ENCODE measurements at places on chromosomes 1 and 21. TPM values are rescaled to one million over a fixed set of nuclear protein-coding genes. Genes with fewer than 3 reads are reported as not detected.

SYCP1 gene
- total RNA-seq = not detected

P3H1 gene
- total RNA-seq = 7.0 TPM

CHODL gene
- total RNA-seq = not detected

ECM1 gene
- total RNA-seq = 1.5 TPM

CA14 gene
- total RNA-seq = 3.8 TPM

MTARC1 gene
- 2.9 TPM for total RNA-seq

ATP1A4 gene
- 0.07 TPM for total RNA-seq

YBEY gene
- total RNA-seq = 18.9 TPM

AKT3 gene
- 16.0 TPM for total RNA-seq

SPATA45 gene
- total RNA-seq = not detected

ANGPTL7 gene
- total RNA-seq = 2.7 TPM

WARS2 gene
- 5.8 TPM for total RNA-seq

IL12RB2 gene
- total RNA-seq = 14.0 TPM

KRTAP19-1 gene
- not detected for total RNA-seq

RGS16 gene
- 0.41 TPM for total RNA-seq

GATAD2B gene
- 22.0 TPM for total RNA-seq

SCMH1 gene
- total RNA-seq = 29.4 TPM

NES gene
- total RNA-seq = 14.7 TPM

FAM177B gene
- not detected for total RNA-seq

ZCCHC17 gene
- 18.8 TPM for total RNA-seq

KRTAP6-1 gene
- not detected for total RNA-seq

FALEC gene
- not detected for total RNA-seq

NOS1AP gene
- 0.25 TPM for total RNA-seq

THAP3 gene
- total RNA-seq = 20.8 TPM

NBPF20 gene
- total RNA-seq = 0.20 TPM

IVL gene
- not detected for total RNA-seq

FMO1 gene
- total RNA-seq = not detected

KCNK2 gene
- total RNA-seq = 1.3 TPM

KCNH1 gene
- 0.31 TPM for total RNA-seq

CYP4X1 gene
- total RNA-seq = 3.6 TPM

C1QTNF12 gene
- not detected for total RNA-seq

DNAI4 gene
- total RNA-seq = 0.41 TPM

OR2AK2 gene
- total RNA-seq = not detected

TOMM20 gene
- 58.0 TPM for total RNA-seq

OR2L3 gene
- total RNA-seq = not detected

CSMD2 gene
- 0.09 TPM for total RNA-seq

FCN3 gene
- 13.2 TPM for total RNA-seq

GPR61 gene
- total RNA-seq = not detected

AQP10 gene
- not detected for total RNA-seq

S100A2 gene
- total RNA-seq = 14.7 TPM

SELL gene
- total RNA-seq = 0.72 TPM

HIVEP3 gene
- total RNA-seq = 1.8 TPM

Data from gastrocnemius medialis (tissue), 4 donors.